ENCODE measurements at places on chromosomes 7 and 10. TPM values are rescaled to one million over a fixed set of nuclear protein-coding genes. Genes with fewer than 3 reads are reported as not detected.

DNA sequence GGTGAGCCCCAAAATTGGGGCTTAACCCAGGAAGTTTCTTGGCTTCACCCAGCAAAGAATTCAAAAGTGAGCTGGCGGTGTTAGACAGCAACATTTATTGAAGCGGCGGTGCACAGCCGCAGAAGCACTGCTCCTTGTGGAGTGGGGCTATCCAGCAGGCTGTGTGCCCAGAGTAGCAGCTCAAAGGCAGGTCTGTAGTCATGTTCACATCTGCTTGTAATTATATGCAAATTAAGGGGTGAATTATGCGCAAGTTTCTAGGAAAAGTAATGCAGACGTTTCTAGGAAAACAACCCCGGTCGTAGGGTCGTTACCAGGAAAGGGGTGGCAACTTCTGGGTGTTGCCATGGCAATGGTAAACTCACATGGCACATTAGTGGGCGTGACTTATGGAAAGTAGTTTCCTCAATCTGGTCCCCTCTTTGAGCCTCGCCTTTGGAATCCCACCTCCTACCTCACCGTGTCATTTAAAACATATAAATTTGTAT, 13.7 kb upstream of the KBTBD2 start:
- H3K36me3 ChIP-seq, result no peaks in the 10 kb centered on the region
- no peak overlapping the region for H3K27ac ChIP-seq
- DNase-seq, result peak; percentile 31
- no peaks in the 10 kb centered on the region for H3K27me3 ChIP-seq
- H3K4me1 ChIP-seq, result peaks cover 9% of the 10 kb centered on the region

- H3K36me3 ChIP-seq, result no peaks in the 10 kb centered on the region
- no peaks in the 10 kb centered on the region for H3K27me3 ChIP-seq
- no peak for DNase-seq
- no peak overlapping the region for H3K27ac ChIP-seq
- no peaks in the 10 kb centered on the region for H3K4me1 ChIP-seq
- H3K4me3 ChIP-seq, result no peak overlapping the region
These were observed 215.5 kb downstream of the SEMA3D start for GRCh38 chr7:84971360-84971759.

DNA sequence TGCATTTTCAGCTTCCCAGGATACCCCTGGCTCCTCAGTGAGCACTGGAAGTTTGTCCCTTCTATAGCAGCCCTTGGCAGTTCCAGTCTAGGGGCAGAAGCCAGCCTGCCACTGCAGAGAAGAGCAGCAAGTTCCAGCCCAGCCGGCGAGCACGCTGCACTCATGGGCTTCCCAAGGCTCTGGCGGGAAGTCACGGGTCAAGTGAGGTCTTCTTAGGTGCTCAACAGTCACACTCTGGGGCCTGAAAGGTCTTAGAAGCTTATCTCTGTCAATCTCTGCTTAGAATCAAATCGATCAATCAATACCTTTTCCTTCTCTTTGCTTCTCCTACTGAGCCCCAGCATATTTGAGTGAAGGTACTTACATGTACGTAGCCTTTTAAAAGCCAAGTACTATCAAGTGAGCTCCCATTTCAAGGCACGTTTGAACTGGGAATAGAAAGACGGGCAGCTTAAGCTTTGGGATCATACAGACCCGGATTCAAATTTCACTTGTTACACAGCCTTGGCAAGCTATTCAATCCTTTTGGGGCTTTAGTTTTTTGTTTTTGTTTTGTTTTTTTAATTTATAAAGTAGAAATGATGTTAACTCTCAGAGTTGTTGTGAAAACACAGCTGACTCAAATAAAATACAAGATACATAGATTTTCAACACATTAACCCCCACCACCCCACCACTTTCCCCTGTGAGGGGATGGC, 152.6 kb upstream of the KLF14 start:
- no peak overlapping the region for H3K4me3 ChIP-seq
- H3K4me1 ChIP-seq, result peaks cover 54% of the 10 kb centered on the region
- DNase-seq, result no peak
- no peaks in the 10 kb centered on the region for H3K27me3 ChIP-seq

DNA sequence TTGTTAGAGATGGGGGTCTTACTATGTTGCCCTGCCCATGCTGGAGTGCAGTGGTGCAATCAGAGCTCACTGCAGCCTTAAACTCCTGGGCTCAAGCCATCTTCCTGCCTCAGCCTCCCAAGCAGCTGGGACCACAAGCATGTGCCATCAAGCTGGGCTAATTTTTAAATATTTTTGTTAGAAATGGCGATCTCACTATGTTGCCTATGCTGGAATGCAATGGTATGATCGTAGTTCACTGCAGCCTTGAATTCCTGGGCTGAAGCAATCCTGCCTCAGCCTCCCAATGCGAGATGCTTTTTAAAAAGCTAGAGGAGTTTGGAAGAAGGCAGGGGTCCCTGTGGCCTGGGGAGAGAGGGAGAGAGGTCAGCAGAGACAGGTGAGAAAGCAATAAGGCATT, 600.1 kb upstream of the AUTS2 start:
- DNase-seq, result no peak
- H3K4me1 ChIP-seq, result no peaks in the 10 kb centered on the region
- H3K27ac ChIP-seq, result no peak overlapping the region
- no peak overlapping the region for H3K4me3 ChIP-seq
- H3K27me3 ChIP-seq, result peaks cover 5% of the 10 kb centered on the region
- H3K36me3 ChIP-seq, result no peaks in the 10 kb centered on the region

Gene METTL27
- not detected for total RNA-seq

- H3K36me3 ChIP-seq, result no peaks in the 10 kb centered on the region
- DNase-seq, result no peak
- H3K4me1 ChIP-seq, result peaks cover 44% of the 10 kb centered on the region
- H3K27ac ChIP-seq, result peak overlapping the region; percentile 81
- H3K4me3 ChIP-seq, result no peak overlapping the region
These were observed 22.8 kb upstream of the ANKRD2 start for GRCh38 chr10:97549587-97550322.

DNA sequence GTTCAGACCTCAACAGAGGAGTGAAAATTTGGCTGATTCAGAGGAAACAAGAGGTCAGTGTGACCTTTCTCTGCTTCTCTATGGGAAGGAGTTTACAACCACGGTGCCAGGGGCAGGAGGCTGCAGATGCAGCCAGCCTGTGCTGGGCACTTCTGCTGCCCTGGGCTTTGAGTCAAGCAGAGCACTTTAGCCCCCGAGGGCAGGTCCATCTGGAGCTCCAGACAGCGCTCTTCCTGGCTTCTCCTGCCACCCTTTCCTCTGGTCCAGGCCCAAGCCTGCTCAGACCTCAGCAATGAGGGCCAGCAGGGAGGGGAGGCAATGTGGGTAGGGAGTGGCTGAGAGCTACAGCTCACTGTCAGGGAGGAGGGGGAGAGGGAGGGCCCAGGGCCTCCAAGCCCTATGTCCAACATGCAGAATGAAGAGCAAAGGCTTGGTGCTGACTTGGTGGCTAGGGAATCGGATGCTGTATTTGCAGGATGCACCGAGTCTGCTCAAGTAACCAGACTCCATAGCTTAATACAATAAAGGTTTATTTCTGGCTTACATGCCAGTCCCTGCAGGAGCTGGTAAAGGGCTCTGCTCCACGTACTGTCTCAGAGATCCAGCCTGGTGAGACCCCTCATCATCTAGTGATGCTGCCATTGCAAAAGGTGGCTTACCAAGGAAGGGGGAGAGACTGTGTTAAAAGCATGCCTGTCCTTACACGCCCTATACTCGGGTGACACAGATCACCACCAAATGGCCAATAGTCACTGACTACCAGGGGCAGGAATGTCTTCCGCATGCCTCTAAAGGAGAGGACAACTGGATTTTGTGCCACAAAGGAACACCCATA, 481.6 kb downstream of the RPS24 start:
- no peak overlapping the region for H3K4me3 ChIP-seq
- H3K27ac ChIP-seq, result peak overlapping the region; percentile 11
- H3K27me3 ChIP-seq, result no peaks in the 10 kb centered on the region
- H3K36me3 ChIP-seq, result no peaks in the 10 kb centered on the region

Gene GRID2IP
- not detected for total RNA-seq

DNA sequence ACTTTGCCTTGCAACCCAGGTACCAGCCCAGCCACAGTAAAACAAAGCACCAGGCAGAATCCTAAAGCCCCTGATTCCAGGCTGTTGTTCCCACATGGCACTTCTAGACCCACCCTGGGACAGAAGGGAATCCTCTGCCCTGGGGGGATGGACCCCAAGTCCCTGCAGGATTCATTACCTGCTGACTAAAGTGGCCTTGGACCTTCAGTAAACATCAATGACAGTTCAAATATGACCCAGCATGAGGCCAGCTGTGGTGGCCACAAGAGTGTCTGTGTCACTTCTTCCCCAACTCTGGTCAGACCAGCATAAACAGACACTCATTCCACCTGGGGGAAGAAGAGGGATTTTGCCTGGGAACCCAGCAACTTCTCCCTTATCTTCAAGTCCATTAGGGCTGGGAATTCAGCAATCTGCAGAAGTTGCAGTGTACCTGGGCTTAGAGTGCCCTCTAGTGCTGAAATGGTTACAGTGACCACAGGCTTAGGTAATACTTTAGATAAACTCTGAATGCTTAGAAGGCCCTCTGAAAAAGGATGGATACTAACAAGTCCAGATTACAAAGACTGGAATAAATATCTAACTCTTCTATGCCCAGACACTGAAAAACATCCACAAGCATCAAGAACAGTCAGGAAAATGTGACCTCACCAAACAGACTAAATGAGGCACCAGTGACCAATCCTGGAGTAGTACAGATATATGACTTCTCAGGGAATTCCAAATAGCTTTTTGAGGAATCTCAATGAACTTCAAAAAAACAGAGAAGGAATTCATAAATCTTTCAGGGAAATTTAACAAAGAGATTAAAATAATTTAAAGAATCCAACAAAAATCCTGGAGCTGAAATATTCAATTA, 108.5 kb upstream of the TMEM168 start:
- H3K27me3 ChIP-seq, result no peaks in the 10 kb centered on the region
- no peak overlapping the region for H3K27ac ChIP-seq
- H3K36me3 ChIP-seq, result no peaks in the 10 kb centered on the region
- peaks cover 5% of the 10 kb centered on the region for H3K4me1 ChIP-seq
- DNase-seq, result no peak
- H3K4me3 ChIP-seq, result no peak overlapping the region

- H3K27me3 ChIP-seq, result no peaks in the 10 kb centered on the region
- H3K27ac ChIP-seq, result peak overlapping the region; percentile 28
- H3K4me3 ChIP-seq, result no peak overlapping the region
- DNase-seq, result no peak
These were observed 87.5 kb upstream of the PDCD4 start for GRCh38 chr10:110784198-110784597.

GRCh38 chr10:21055339-21056135, 158.4 kb upstream of the NEBL start:
- H3K27ac ChIP-seq, result no peak overlapping the region
- H3K27me3 ChIP-seq, result no peaks in the 10 kb centered on the region
- no peaks in the 10 kb centered on the region for H3K4me1 ChIP-seq

GRCh38 chr7:47142169-47142866, 439.6 kb downstream of the TNS3 start:
- no peak for DNase-seq
- H3K27me3 ChIP-seq, result no peaks in the 10 kb centered on the region
- H3K27ac ChIP-seq, result no peak overlapping the region
- no peaks in the 10 kb centered on the region for H3K4me1 ChIP-seq

DNA sequence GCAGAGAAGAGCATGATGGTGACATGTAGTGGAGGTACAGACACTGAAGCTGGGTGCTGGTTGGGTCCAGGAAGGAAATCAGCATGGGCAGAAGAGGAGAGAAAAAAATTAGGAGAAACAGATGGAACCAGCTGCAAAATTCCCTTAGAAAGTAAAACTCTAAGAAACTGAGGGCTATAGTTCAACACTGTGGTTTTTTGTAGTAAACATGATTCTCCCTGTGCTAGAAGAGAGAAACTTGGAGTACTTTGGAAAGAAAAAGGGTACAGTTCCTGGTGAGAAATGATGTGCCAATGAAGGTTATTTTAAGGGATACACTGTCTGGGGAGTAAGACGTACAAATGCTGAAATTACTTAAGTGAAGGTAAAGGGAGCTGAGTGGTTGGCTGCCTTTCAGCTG, 181.5 kb upstream of the HPS1 start:
- DNase-seq, result no peak
- H3K36me3 ChIP-seq, result no peaks in the 10 kb centered on the region
- H3K4me1 ChIP-seq, result no peaks in the 10 kb centered on the region
- no peaks in the 10 kb centered on the region for H3K27me3 ChIP-seq
- no peak overlapping the region for H3K27ac ChIP-seq

Gene CLEC5A
- total RNA-seq, result 0.36 TPM

GRCh38 chr10:80447436-80448190, 6.5 kb upstream of the TSPAN14 start:
- no peak for DNase-seq
- no peaks in the 10 kb centered on the region for H3K36me3 ChIP-seq
- H3K4me1 ChIP-seq, result peaks cover 14% of the 10 kb centered on the region
- no peaks in the 10 kb centered on the region for H3K27me3 ChIP-seq

DNA sequence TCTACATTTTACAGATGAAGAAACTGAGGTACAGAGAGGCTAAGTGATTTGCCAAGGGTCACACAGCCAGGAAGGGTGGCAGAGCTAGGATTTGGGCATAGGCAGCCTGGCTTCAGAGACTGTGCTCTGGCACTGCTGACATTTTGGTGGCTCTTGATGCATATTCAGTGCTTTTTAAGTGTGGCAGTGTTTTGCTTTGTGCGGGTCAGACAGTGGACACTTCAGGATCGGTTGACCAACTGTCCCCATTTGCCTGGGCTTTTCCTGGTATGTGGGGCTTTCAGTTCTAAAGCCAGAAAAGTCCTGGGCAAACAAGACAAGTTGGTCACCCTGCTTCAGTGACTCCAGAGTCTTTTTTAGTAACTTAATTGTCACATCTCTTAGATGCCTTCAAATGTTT, 35.0 kb downstream of the SUFU start:
- H3K4me1 ChIP-seq, result no peaks in the 10 kb centered on the region
- H3K4me3 ChIP-seq, result no peak overlapping the region
- H3K27me3 ChIP-seq, result no peaks in the 10 kb centered on the region
- DNase-seq, result no peak
- H3K27ac ChIP-seq, result no peak overlapping the region

GRCh38 chr10:102814453-102814871, 22.8 kb downstream of the CYP17A1 start:
- no peaks in the 10 kb centered on the region for H3K27me3 ChIP-seq
- H3K27ac ChIP-seq, result peak overlapping the region; percentile 96
- H3K4me1 ChIP-seq, result peaks cover 60% of the 10 kb centered on the region
- H3K4me3 ChIP-seq, result no peak overlapping the region
- DNase-seq, result peak; percentile 63

Gene AGBL3
- 1.9 TPM for total RNA-seq

Gene NXPH1
- not detected for total RNA-seq

DNA sequence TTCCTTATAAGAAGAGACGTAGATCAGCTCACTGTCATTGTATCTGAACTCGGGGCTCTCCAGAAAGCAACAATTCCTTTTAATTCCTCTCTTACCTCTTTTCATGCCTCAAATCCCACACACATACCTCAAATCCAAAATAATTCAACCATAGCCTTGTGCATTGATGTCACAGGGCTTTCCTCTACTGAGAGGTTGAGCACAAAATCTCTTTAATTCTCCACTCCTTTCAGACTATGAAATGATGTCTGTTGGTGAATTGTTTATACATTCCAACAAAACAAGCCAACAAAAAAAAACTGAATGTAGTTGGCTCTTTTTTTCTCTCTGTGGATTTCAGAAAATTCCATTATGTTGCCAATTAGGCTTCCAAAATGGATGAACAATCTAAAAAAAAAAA, 53.2 kb downstream of the BPGM start:
- no peak overlapping the region for H3K4me3 ChIP-seq
- peaks cover 18% of the 10 kb centered on the region for H3K4me1 ChIP-seq
- H3K27ac ChIP-seq, result no peak overlapping the region
- H3K27me3 ChIP-seq, result no peaks in the 10 kb centered on the region
- DNase-seq, result no peak
- H3K36me3 ChIP-seq, result no peaks in the 10 kb centered on the region

- DNase-seq, result no peak
- no peak overlapping the region for H3K4me3 ChIP-seq
- H3K27ac ChIP-seq, result no peak overlapping the region
- no peaks in the 10 kb centered on the region for H3K4me1 ChIP-seq
- H3K36me3 ChIP-seq, result no peaks in the 10 kb centered on the region
These were observed 36.1 kb downstream of the KCTD7 start for GRCh38 chr7:66664590-66665293.

Gene ANXA8
- total RNA-seq, result not detected

Gene FXYD4
- total RNA-seq, result not detected

Gene HOXA6
- total RNA-seq, result not detected

Data from heart right ventricle (tissue), 16 donors.